Activated gamma-delta T cell (primary cell): ENCODE measurements at places on chromosomes 11 and 22.

- no peak for DNase-seq
Observed at GRCh38 chr11:96188243-96189006, 154.6 kb downstream of the MAML2 start.

- DNase-seq = no peak
Observed at GRCh38 chr11:13009921-13010748, 1.0 kb downstream of the RASSF10 start.

DNA sequence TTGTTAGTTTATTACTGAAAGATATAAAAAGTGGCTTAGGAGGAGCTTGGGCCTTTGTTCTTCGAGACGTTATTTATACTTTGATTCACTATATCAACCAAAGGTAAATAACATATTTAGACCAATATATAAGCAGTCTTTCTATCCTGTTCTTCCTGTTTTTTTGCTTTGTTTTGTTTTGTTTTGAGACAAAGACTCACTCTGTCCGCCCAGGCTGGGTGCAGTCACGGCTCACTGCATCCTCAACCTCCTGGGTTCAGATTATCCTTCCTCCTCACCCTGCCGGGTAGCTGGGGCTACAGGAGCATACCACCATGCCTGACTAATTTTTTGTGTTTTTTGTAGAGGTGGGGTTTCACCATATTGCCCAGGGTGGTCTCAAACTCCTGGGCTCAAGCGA lies 66.8 kb downstream of the ATM start:
- no peak for DNase-seq

DNA sequence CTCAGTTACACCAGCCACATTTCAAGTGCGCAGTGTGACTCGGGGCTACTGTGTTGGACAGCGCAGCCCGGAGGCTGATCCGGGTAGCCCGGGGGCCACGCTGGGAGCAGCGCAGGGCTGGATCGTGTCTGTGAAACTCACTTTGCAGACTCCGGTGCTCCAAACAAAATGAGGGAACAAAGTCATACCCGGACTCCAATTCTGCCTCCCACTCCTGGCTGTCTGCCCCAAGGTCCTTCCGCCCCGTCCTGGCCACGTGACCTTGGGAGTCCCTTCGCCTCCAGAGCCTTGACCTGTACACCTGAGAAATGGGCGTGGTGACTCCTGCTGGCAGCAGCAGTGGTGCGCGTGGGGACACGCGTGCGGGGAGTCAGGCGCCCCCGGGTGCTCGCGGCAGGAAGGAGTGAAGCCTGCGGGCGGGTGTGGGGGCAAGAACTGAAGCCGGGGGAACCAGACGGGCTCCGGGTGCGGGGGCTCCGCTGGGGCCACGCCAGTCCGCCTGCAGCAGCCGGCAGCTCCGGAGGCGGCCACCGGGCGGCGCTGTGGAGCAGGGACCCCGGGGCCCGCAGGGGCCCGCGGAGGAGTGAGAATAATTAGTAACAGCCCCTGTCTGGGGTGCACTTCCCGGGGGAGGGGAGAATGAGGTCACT lies 42.4 kb downstream of the KCNJ4 start:
- DNase-seq = no peak
